Left ventricle myocardium inferior (tissue), 1 donor: ENCODE measurements at places on chromosomes 1 and 21. TPM values are rescaled to one million over a fixed set of nuclear protein-coding genes. Genes with fewer than 3 reads are reported as not detected.
A peak's percentile ranks its signal among the peaks of the same experiment; 100 is the strongest.

Gene RIPK4
- 0.11 TPM for total RNA-seq

Gene HUNK
- 0.44 TPM for total RNA-seq

- DNase-seq, result no peak
Measured at GRCh38 chr1:179217943-179218507, 11.5 kb downstream of the ABL2 start.

DNA sequence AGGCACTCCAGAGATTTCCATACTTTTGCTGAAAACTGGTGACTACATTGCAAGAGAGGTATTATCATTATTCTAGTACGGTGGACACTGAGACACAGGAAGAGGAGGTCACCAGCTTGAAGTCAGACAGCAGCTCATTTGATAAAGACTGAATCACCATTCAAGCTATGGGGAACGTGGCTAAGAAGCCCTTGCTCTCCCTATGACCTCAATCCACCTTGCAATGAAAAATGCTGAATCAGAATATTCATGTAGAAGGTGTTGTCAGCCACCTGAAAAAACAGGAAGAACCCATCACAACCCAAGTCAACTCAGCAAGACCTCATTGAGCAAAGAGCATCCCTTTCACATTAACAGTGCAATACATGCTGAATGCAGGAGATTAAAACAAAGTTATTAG is 59.0 kb upstream of the FGGY start:
- DNase-seq, result no peak

- no peak for DNase-seq
Measured at GRCh38 chr21:16624479-16625118, 888.2 kb upstream of the CXADR start.

GRCh38 chr1:231421546-231421970 is 529 bp downstream of the EGLN1 start:
- peak; percentile 44 for DNase-seq

DNA sequence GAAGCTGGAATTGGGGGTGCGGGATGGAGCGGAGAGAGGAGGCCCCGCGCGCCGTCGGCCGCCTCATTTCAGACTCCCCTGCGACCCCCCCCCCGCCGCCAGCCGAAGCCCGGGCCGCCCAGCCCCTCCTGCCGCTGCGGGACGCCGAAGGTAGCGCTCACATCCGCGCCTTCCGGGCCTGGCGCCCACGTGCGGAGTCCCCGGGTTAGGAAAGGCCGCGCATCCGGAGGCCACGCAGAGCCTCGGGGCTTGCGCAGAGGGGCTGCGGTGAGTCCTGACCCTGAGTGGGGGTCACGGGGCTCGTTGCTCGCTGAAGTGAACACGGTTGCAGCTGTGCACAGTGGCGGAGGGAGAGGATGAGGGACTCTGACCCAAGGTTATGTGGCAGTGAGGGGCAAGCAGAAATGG is 552 bp upstream of the ZNF496 start:
- peak; percentile 60 for DNase-seq

GRCh38 chr1:229478852-229479251 is 29.3 kb downstream of the NUP133 start:
- no peak for DNase-seq

DNA sequence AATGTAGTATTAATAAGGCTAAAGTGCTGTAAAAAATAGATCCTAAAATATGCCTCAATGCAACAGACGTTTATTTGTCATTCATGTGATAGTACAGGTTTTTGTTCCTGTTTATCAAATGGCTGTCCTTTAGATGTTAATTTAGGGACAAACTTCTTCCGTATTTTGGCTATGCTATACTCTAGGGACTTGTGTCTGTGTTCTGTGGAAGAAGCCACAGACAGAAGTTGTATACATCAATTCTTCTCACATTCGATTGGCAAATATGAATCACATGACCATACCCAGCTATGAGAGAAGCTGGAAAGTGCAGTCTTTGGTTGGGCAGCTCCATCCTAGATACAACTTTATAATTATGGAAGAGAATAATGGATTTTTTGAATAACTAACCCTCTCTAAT is 232.7 kb upstream of the SNX7 start:
- DNase-seq, result no peak
